Regular cardiac myocyte (primary cell): ENCODE measurements at places on chromosomes 16 and 17. TPM values are rescaled to one million over a fixed set of nuclear protein-coding genes. Genes with fewer than 3 reads are reported as not detected.

KREMEN2 gene
- under 0.01 TPM in 1 of 2 replicates, not detected in the other for total RNA-seq

SUPT4H1 gene
- total RNA-seq = 32.1 and 45.1 TPM in 2 replicates

PHOSPHO1 gene
- total RNA-seq = 0.56 and 0.58 TPM in 2 replicates

CPHXL2 gene
- not detected in 2 replicates for total RNA-seq

TTLL6 gene
- total RNA-seq = under 0.01 TPM in 1 of 2 replicates, not detected in the other

TMEM132E gene
- under 0.01 TPM in 1 of 2 replicates, not detected in the other for total RNA-seq

TNK1 gene
- total RNA-seq = under 0.01 and 0.28 TPM in 2 replicates

POLR3K gene
- 3.4 and 16.7 TPM in 2 replicates for total RNA-seq

VMO1 gene
- 0.38 TPM in 1 of 2 replicates, not detected in the other for total RNA-seq
